ENCODE measurements at places on chromosomes 2 and 18.

DNA sequence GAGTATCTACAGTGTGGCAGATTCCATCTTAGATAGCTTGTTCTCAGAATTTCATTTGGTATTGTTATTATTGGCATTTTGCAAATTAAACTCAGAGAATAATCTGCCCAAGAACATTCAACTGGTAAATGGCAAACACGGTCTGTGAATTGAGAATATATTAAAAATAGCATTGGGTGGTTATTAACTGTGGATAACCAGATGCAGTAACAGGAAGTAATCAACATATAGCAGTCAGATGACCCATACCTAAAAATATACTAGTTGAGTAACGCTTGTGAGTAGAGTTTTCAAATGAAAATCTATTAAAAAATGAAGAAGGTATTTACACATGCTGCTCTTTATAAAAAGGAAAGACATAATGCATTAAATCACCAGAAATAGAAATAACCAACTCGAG, 129.5 kb downstream of the ZNF804A start:
- no peak for DNase-seq

- DNase-seq: no peak
Measured at GRCh38 chr18:58135183-58135641, 91.2 kb downstream of the NEDD4L start.

- no peak for DNase-seq
Measured at GRCh38 chr2:147374423-147374811, 470.4 kb upstream of the ACVR2A start.

DNA sequence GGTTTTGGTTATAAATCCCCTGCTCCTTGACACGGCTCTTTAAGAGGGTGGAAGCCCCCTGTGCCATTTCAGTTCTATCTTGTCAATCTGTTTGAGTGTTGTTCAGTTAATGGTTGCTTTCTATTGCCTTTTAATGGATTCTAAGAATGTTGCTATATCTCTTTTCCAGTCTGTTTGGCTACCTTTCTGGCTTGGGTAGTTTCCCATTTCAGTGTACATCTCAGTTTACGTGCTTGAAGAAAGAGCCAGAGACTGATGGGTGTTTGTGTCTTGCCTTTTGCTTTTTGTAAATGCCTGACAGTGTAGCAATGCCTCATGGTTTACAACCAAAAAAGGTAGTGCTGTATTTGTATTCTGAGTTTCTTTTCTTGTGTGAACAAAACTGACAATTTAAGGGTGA, 45.3 kb downstream of the SPATS2L start:
- DNase-seq: no peak

DNA sequence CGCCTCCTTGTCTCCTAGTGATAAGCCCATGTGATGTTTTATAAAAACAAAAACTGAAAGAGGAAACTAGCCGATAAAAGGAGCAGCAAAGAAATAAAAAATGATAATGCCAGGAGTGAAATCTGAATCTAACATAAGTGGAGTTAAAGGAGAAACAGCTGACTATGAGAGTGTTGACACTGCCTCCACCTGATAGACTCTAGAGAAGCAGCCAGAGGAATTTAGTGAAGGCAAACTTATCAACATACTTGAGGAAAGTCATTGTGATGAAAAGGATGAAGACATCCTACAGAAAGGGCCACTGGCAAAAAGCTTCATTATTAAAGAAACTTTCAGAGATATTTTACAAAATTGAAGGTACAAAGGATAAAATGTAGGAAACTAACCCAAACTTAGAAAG, 1.9 kb downstream of the M1AP start:
- no peak for DNase-seq

- no peak for DNase-seq
Measured at GRCh38 chr2:217685255-217685605, 317.6 kb downstream of the TNS1 start.

DNA sequence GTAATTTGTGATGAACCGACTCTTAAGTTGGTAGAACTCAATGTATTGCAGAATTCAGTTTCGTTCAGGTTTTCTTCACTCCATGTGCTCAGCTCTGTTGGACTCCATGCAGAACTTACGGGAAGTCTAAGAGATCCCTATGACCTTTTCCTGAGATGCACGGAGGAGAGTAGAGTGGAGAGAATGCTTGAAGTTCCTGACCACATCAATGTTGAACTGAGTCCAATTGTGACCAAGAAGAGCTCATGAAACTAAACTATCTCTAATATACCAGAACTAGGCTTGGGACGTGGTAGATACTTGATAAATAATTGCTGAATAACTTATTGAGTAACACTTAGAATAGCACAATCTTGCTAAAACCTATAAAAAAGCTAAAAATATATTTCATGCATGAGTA, 47.2 kb downstream of the TMEM178A start:
- no peak for DNase-seq

Measured in stimulated activated CD4-positive, alpha-beta T cell treated with anti-CD3 and anti-CD28 coated beads, Interleukin-4, amount 100 ng/mL, for 48 hours (primary cell).